Activated B cell treated with CpG ODN at 0.5 μM for 24 hours (primary cell): ENCODE measurements at places on chromosomes 1 and 21. TPM values are rescaled to one million over a fixed set of nuclear protein-coding genes. Genes with fewer than 3 reads are reported as not detected.
A peak's percentile ranks its signal among the peaks of the same experiment; 100 is the strongest.

DNA sequence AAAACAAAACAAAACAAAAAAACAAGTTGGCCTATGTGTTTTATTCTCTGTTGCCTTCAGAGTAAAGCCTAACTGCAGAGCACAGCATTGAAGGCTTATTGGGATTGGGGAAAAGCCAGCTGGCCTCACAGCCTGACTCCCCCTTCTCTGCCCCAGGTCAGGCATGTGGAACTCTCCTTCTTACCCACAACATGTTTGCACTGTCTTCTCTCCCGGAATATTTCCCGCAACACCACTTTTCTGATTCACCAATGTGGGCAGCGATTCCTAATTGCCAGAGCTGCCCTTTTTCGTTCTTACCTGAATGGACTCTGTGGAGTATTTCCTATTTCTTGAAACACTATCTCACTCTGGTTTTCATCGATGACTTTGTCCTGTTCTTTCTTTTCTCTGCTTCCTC, 2.8 kb upstream of the TARBP1 start:
- DNase-seq: no peak

DNA sequence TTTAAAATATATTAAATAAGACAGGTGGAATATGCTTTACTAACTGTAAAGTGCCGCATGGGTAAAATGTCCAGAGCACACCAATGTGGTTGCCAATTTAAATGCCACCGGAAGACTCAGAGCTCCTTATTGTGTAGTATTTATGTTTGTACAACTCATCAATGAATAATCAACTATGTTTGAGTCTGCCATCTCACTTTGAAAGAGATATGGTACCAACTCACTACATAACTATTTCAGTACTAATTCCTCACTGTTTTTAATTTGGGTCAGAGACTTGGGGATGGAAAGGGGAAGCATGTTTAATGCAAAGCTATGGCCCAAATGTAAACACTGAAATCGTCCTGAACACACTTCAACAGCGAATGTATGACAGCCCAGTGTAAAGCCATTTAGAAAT, 144.8 kb downstream of the NR5A2 start:
- DNase-seq: no peak

GRCh38 chr21:34609244-34609932, 5.5 kb downstream of the RCAN1 start:
- DNase-seq: no peak

- no peak for DNase-seq
These were observed 41.3 kb upstream of the GPR52 start for GRCh38 chr1:174406421-174406820.

DNA sequence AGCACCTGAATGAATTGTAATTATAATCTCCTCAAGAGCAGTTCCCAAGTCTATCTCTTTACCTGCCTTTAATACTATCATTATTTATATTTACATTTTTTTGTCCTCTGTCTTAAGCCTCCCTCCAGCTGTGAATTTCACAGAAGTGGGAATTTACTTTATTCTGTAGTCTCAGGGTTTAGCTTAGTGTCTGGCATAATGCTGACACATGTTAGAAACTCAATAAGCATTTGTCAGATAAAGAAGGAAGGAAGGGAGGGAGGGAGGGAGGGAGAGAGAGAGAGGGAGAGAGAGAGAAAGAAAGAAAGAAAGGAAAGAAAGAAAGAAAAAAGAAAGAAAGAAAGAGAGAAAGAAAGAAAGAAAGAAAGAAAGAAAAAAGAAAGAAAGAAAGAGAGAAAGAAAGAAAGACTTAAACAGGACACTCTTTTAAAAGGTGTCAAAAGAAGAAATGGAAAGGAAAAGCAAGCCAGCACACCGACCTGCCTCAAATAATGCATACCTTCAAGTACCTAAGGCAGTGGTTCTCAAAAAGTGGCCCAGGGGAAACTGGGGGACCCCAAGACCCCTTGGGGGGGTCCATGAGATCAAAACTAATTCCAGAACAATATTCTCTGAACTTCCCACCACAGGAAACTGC, 1.8 kb upstream of the PGLYRP4 start:
- DNase-seq: no peak

Gene ERG
- not detected in 2 replicates for total RNA-seq

DNA sequence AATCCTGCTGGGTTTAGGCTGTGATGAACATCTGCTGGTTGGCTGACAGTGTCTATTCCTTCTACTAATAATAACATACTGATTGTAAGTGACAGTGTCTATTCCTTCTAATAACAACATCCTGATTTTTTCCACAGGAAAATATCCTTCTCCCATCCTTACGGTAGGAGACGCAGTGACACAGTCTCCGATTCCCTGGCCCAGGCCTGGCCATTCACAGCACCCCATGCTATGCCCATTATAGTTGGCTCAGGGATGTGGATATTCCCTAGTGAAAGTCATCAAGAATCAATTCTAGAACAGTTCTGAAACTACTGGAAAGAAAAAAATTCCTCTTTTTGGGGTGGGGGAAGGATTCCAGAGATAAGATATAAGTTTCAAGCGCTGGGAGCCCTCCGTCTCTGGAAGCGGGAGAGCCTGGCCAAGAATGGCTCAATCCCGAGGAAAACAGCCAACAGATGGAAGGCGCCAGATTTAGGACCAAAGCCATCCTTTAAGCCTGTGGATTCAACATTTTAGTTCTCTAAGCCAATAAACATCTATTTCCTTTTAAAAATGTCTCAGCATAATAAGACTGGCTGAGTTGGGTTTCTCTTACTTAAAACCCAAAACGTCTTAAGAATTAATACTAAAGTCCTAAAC, 88.6 kb downstream of the GPATCH2 start:
- DNase-seq: no peak

- no peak for DNase-seq
These were observed 285.5 kb downstream of the LRRC40 start for GRCh38 chr1:69919922-69920273.

GRCh38 chr1:200919386-200919785, 24.7 kb downstream of the INAVA start:
- DNase-seq: no peak

- DNase-seq: no peak
These were observed 320.2 kb upstream of the NFIA start for GRCh38 chr1:60762176-60762575.

DNA sequence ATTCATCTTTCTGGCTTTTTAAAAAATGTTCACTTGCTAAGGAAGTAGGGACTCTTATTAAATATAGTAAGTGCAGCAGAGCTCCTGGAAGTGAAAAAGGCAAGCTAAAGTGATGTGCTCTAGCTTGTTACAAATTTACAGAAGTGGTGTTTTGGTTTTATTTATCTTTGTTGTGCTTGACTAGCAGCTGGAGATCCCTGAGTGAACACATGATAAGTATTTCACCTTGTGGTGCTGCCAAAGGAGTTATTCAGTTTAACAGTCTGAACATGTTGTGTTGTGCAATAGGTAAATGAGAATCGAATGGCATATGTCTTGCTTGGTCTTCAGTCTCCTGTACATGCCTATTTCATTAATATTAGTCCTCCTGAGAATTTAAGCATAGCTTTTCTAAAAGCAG, 315.7 kb downstream of the TPR start:
- DNase-seq: no peak

DNA sequence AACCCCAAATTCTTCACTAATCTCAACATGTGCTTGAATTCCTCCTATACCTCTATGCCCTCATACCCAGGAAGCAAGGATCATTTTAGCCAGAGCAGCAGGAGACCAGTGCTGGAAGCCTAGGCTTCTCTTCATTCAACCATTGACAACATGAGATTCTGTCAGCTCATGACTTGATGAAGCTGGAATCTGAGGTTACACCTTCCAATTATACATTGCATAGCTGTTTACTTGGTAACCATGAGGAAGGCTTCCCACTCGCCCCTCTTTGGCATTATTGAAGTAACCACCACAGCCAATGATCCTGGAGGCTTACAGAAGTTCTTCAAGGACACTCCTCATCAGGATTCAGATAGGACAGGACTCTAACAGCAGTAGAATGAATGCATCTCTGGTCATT, 160.3 kb downstream of the TPR start:
- DNase-seq: no peak

Gene NHLH2
- not detected in 2 replicates for total RNA-seq

GRCh38 chr1:95386371-95386770, 152.4 kb downstream of the RWDD3 start:
- DNase-seq: no peak

Gene ATP1A4
- not detected in 2 replicates for total RNA-seq

GRCh38 chr21:14824126-14824525, 240.7 kb downstream of the NRIP1 start:
- DNase-seq: no peak

- DNase-seq: peak; percentile 31
These were observed 948 bp downstream of the TXLNA start for GRCh38 chr1:32180186-32181060.

Gene SZRD1
- 184 and 190 TPM in 2 replicates for total RNA-seq

GRCh38 chr1:109040627-109040988, 1.3 kb downstream of the WDR47 start:
- no peak for DNase-seq

Gene YY1AP1
- 89.6 and 101 TPM in 2 replicates for total RNA-seq

- DNase-seq: no peak
These were observed 20.6 kb downstream of the INPP5B start for GRCh38 chr1:37926038-37926924.

DNA sequence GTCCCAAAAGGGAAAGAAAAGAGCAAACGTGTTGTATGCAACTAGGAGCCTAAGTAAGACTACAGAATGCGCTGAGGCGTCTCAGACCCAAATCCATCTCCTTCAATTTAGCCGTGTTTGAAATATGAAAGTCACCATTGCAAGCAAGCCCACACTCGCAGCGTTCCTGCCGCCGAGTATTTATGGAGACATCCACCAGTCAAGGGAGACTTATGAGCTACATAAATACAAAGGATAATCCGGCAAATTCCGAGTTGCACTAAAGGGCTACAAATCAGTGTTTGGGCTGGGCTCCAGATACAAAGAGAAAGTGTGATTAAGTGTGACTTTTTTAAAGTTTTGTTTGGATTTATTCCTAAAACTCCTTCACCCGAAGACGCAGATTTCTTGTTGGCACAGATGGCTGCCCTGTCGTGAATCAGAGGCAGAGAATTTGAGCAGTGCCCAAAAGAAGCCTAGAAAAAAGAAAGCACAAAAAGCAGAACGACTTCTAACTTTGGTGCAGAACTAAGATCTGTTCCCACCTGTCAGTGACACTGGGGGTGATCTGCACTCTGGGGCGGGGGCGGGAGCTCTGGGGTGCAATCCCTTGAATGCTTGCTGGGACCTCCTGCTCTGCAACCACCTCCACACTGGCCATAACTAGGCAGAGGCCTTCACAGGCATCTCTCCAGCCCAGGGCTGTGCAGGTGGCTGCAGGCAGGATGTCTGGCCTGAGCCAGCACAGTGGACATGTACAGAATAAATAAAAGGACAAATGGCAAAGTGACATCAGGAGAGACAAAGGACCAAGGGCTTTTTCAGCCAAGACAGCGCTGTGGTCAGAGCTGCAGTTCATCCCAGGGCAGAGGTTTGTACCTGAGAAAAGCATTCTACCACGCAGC, 489.7 kb downstream of the NPHP4 start:
- no peak for DNase-seq

DNA sequence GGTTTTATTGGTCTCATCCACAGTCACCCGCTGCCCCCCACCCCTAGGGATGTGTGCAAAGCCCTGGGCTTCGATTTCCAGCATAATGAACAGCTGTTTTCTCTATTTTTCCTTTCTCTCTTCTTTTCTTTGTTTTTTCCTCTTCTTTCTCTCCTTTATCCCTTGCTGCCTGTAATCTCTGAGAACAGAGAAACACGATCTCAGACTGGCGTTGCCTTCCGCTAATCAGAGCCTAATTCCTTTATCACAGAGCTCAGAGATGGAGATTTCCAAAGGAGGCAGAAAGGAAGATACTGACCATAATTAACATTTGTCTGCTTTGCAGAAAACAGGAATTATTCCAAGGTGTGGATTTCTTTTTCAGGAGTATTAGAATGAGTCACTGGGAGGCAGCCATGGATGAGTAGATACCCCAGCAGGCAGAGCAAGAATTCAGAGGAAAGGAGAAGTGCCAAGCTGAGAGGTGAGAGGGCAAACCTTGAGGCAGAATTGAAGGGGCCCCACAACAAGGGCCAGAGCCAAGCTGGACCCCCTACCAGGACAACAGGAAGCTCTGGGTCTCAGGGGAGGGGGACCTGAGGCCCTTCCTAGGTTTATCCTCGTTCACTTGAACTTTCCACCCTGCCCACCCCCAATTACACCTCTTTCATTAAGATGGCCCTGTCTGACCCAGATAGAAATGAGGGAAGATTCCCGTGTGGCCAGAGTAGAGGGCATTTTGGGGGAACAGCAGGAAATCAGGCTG, 33.3 kb downstream of the MATN1 start:
- DNase-seq: no peak

- no peak for DNase-seq
These were observed 8.0 kb downstream of the TUT4 start for GRCh38 chr1:52544665-52545525.

- peak; percentile 55 for DNase-seq
These were observed 7.3 kb downstream of the F11R start for GRCh38 chr1:161013488-161014230.

DNA sequence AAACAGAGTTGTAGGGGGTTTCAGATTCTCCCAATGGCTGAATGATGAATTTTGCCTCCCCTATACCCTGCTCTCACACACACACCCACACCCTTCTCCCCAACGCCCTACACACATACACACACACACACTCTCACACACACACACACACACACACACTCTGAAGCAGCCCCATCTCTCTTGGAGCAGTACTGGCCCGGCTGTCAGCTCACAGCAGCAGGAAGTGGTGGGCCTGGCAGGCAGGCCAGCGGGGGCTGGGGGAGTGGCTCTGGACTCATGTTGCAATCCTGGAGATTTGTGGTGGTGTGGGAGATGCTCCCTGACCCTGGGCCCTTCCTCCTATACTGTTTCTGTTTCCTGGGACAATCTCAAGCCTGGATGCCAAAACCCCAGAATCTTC, 2.2 kb downstream of the IKBKE start:
- DNase-seq: no peak

Gene SASS6
- total RNA-seq: 5.5 and 5.9 TPM in 2 replicates

GRCh38 chr1:83942914-83943313, 56.0 kb downstream of the TTLL7 start:
- DNase-seq: no peak

Gene PROK1
- total RNA-seq: not detected in 2 replicates

Gene EDN2
- not detected in 2 replicates for total RNA-seq

DNA sequence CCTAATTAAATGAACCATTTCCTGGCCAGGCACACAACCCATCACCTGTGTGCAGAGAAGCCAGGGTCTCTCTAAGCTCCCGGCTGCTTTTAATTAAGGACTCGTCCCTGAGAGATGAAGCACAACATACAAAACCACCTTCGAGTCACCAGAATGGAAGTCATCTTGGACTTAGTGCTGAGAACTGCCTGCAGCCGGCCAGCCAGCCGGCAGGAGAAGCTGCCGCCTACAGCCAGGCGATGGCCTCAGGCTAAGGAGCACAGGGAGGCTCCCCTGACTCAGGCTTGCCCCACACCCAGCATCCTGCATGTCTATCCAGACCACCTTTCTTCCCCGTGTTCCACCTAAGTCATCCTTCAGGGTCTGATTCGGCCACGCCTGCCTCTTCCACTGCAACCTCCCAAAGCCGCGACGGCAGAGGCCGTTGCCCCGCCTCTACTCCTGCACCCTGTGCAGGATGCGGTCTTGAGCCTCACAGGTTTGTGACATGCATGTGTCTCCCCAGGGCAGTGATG, 83.6 kb downstream of the SLC66A1 start:
- DNase-seq: no peak

- DNase-seq: no peak
These were observed 11.9 kb upstream of the VAV3 start for GRCh38 chr1:107976836-107977235.
